ENCODE measurements at places on chromosomes 7 and 10.

DNA sequence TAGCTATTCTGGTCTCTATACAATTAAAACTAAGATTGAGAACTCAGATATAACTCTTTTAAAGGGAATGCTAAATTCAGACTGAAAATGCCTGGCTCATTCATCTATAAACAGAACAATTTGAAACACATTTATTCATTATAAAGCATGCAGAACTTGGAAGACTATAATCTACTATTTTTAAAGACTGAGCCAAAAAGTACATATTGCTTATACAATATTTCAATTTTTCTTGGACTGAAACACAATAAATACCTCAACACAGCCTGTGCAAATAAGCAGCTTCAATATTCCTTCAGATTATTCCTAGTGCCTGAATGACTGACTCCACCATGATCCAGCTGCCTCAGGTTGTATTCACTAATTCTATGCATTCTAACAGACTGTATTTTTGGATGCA lies 15.5 kb upstream of the PHYH start:
- no peak for DNase-seq

DNA sequence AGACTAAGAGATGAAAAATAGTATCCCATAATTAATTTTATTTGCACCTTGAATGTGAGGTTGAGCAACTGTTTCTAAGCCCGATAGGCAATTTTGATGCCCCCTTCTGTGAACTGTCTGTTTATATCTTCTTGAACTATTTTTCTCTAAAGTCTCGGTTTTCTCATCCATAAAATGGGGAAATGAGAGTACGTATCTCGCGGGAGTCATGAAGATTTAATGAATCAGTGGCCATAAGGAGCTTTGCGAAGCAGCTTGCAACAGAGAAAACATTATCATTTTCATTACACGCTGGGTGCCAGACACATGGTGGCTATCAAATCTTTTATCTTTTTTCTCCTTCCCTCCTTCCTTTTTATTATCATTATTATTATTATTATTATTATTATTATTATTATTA lies 108.1 kb upstream of the CARD11 start:
- DNase-seq: no peak

- peak; percentile 33 for DNase-seq
These were observed 36.9 kb downstream of the C1GALT1 start for GRCh38 chr7:7219216-7219615.

DNA sequence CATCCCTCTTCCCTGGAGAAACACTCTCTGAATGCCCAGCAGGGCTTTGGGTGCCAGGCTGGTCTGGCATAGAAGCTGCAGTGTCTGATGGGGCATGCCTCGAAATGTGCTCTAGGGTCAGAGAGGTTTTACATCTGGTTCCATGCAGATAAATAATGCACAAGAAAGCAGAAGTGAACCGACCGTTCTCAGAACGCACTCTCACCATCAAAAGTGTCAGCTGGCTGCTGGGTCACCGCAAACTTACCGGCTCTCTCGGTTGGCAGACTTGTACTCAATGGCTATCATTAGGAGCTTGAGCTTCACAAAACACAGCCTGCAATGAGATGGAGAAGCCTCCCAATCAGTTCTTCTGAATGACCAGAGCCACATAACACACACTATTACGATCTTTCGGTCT lies 610.0 kb downstream of the KCNMA1 start:
- DNase-seq: no peak

DNA sequence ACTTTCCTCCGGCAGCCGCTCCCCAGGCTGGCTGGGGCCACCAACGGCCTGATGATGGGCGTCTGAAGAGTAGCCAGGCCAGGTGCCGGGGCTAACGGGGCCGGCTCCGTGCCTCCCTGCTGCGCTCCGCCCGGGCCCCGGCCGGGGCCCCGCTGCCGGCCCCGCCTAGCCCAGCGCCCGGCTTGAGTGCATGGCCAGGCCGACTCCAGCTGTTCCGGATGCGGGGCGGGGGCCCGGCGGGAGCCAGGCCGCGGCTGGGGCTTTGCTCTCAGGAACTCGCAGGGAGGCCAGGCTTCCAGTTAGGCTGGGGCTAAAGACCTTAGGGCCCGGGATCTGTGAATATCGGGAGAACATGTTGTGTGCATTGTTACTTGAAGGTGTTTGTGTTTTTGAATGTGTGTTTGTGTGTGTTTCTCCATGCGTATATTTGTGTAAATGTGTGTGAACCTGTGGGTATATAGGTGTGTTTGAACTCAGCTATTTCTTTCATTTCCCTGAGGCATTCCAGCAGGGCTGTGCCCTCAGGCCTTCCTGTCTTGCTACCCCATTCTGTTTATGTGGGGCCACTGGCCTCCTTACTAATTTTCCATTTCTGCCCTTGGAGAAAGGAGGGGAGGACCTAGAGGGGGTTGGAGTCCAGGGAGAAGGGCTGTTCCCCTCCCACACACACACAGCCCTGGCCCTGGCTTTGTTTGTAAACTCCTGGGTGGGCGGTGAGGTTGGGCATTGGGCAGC lies 1.1 kb upstream of the LBX1 start:
- DNase-seq: no peak

DNA sequence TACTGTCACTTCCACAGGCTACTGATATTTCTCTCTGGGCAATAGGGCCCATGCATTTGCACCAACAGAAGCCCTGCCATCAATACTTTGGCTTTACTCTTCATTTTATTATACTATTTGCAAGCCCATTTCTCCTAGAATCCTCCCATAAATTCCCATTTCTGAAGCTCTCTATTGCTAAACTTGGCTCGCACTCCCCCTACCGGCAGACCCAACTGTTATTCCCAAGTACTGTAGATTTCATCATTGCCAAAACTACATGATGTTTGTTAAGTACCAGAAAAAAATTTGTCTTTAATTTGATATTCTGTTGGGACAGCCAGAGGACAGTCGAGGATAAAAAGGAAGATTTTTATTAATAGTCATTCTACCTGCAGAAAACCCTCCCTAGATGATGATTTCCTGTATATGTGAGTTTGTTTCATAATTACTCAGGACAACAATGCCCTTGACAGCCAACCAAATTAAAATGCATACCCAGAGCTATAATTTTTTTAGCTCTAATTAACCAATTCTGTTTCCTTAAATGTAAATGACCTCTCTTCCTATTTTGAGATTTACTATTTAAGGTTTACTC lies 298.6 kb downstream of the REEP3 start:
- peak; percentile 53 for DNase-seq

DNA sequence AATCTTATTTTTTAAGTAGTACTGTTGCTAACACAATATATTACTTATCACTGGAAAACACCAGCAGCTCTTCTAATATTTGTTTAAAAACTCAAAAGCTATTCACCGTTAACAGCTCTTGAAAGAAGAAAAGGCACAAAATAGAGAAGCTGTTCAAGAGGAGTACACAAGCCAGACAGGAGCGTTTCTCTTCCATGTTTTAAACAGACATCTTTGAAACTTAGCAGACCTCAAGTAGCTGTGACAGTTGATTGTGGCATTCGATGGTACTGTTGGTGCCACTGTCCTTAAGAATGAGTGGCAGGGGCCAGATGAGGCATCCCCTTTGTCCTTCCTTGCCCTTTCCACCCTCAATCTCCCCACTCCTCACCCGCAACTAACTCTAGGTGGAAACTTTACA lies 81.6 kb upstream of the PRR15 start:
- DNase-seq: no peak

- no peak for DNase-seq
These were observed 126.5 kb upstream of the GAD2 start for GRCh38 chr10:26090026-26090425.

GRCh38 chr7:139838876-139839275 lies 9.8 kb downstream of the TBXAS1 start:
- no peak for DNase-seq

GRCh38 chr7:103134836-103135554 lies 13.9 kb downstream of the NAPEPLD start:
- no peak for DNase-seq

GRCh38 chr7:103879928-103880600 lies 109.4 kb downstream of the RELN start:
- no peak for DNase-seq

DNA sequence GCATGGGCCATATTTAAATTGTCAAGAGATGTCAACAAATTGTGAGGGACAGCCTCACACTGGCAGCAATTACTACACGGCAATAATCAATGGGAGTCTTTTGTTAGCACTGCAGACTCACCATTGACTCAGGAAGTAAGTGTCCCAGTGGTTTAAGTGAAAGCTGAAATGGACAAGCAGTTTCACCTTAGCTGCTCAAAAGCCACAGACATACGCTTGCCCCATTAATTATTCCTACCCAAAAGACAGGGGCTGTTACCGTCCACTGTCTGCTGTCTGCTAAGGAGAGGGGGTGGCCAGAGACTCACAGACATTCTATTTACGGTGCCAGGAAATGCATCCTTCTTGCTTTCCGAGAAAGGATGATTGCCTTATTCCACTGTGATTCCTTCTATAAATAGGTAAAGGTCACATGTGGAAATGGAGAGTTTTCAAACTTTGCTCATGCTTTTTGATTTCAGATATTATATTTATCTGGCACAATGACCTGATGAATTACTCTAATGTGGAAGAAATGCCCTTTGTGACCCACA lies 309.7 kb upstream of the NFE2L3 start:
- no peak for DNase-seq

DNA sequence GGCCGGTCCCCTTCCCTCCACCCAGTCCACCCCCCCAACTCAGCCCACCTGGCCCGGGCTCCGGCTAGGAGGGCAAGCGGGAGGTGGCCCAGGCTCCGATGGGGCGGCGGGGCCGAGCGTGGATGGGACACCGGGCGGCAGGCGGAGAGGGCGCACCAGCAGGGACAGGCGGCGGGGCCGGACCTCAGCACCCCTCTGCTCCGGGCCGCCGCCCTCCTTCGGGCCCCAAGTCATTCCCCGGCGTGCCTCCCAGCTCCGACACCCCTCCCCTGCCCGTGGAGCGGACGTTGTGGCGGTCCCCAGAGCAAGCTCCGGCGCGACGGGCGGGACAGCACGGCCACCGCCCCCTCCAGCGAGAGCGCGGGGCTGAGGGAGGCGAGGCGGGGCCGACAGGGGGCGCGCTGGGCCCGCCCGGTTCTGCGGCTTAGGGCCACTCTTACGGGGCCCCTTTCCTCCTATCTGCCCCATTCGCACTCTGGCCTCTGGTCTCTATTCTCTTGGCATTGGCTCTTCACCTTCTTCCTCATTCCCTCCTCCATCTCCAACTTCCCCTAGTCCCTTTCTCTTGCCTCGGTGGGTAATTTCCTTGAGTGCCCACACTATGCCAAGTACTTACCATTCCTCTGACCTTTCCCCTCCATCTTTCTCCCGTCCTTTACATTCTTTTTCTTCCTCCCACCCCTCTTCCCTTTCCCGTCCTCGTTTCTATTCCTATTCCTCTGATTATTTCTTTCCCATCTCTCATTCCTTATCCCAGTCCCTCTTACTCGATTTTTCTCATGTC lies 701 bp upstream of the GBX1 start:
- peak; percentile 87 for DNase-seq

DNA sequence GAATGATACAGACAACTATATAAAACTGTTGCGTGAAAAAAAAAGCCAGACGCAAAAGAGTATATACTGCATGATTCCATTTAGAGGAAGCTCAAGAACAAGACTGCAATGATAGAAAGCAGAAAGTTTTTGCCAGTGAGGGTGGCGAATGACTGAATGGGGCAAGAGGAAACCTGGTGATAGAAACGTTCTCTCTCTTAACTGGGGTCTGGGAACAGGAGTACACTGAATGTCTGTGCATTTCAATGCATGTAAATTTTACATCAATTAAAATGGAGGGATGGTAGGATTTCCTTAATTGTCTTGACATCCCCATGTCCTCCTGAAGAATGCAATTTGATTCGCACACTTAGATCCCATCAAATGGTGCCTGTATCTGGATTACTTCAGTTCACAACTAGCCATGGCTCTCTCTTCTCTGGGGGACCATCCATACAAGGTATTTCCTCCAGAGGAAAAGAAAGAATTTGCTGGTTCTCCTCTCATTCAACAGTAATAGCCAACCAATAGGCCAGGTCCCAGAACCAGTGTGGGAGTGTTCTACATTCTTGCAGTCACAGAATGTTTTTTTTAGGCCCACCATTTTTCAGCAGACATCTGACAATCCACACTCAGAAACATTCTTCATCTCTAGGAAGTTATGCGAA lies 221.0 kb upstream of the KLF14 start:
- no peak for DNase-seq

DNA sequence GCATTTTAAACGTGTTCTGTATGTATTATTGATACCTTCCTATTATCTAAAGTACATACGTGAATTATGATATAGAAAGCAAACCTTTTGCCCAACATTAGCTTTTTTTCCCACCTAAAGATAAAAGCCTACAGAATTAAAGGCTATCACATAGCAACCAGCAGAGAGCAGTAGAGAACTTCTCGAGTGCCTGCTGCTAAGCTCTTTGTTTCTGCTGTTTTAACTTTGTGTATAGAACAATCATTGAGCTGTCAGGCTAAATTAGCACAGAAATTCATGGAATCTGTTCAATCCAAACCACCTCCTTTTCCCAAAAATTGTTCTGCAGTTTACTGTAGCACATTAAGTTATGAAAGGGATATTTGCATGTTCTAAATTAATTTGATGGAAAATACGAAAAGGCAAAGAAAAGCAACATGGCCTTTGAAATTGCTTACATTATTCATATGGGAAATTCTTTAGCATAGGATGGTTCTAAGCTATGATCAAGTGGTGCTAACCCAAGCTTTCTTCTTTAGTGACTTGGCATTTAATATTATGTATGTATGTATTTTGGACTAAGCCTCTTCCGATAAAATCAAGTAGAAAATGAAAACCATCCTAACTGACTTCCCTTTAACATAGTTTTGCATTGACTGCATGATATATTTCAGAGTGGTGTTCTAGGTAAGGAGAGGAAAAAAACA lies 1288.5 kb downstream of the GATA3 start:
- peak; percentile 30 for DNase-seq

DNA sequence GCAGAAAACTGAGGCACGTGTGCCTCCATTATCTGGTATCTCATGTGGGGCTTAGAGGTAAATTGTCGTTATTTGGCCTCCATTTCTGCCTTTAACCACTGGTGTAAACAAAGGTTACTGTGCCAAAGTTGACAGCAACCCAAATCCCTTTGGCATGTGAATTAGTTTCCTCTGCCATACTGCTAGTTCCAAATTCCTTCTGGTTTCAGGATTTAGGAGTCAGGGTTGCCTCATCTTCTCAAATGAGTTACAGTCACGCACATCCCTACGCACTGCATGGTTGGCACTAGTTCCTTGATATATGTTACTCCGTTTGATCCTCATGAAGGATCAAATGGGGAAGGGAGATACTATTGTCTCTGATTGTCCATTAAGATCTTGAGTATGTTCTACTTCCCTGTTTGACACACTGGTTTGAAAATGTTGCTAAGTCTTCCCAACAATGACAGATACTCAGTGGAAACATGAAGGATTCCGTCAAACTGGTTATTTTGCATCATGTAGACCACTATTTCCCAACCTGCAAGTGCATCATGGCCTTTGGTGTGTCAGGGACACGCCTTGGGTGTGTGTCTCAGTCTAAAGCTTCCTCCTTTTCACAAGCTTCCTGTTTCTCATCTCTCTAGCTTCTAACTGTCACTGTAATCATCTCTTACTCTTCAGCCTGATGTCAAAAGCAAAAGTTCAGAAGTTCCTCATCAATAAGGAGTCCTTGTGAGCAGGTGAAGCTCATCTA lies at the start of gene LIPN:
LIPN (plus strand) TSS at position 655 of the 736 bp plus-strand sequence. CDS start 1,386 bp downstream, outside the sequence.
- DNase-seq: peak; percentile 96

GRCh38 chr10:60781661-60782060 lies 3.4 kb downstream of the CDK1 start:
- DNase-seq: no peak

Measured in suppressor macrophage treated with lipopolysaccharide for 1 hour (primary cell).